NCI-H748 treated with DMSO at 0.1 percent for 48 hours (cell line): ENCODE measurements at places on chromosomes 7 and 10.

DNA sequence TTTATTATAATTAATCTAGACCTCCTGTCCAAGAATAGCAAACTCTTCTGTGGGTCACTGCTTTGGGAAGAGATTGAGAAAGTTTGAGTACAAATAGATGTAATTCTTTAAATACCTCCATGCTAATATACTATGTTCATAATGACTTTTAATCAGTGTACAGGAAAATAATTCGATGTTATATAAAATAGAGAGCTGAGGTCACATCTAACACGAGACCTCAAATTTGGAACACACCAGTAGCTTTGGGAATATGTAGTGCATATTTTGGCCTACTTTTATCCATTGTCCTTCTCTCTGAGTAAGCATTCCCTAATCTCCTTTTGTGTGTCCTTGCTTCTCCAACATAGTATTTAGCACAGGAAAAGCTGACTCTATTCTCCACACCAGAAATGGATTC lies 27.3 kb upstream of the CABCOCO1 start:
- DNase-seq, result no peak

DNA sequence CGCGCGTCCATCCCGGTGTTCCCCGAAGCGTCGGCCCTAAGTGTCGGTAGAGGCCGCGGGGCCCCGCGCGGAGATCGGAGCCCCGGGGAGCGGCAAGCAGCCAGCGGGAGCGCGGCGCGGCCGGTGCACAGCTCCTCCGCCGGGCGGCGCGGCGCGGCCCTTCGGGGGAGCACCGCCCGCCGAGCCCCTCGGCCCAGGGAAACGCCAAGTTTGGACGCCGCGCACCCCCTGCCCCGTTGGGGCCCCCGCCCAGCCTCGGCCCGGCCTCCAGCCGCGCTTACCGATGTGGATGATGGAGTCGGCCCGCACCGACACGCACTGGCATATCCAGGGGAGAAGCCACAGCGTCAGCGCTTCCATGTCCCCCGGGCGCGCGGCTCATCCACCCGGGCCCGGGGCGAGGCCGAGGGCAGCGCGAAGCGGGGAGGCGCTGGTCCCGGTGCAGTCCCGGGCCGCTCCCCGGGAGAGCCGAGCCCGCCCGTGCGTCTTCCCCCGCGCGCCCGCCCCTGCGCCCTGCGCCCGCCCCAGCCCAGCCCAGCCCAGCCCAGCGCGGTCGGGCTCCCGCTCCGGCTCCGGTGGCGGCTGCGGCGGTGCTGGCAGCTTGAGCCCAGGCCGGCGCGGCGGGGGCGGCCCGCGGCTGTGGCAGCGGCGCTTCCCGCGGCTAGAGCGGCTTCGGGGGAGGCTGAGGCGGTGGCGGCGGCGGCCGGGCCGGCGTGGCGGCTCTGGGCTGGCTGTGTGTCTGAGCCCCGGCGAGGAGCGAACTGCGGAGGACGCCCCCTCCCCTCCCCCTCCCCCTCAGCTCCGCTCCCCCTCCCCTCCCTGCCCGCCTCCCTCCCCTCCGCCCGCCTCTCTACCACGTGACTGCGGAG lies at the start of gene GRID1:
Gene GRID1, minus strand, starts transcription at position 763 of the 869 bp plus-strand sequence.
- DNase-seq, result peak; percentile 6

- no peak for DNase-seq
Observed at GRCh38 chr10:7153750-7154149, 257.1 kb downstream of the SFMBT2 start.

GRCh38 chr10:99612167-99612831 lies 7.9 kb downstream of the SLC25A28 start:
- DNase-seq, result peak; percentile 20

GRCh38 chr10:35668865-35669650 lies 27.0 kb upstream of the FZD8 start:
- DNase-seq, result no peak

DNA sequence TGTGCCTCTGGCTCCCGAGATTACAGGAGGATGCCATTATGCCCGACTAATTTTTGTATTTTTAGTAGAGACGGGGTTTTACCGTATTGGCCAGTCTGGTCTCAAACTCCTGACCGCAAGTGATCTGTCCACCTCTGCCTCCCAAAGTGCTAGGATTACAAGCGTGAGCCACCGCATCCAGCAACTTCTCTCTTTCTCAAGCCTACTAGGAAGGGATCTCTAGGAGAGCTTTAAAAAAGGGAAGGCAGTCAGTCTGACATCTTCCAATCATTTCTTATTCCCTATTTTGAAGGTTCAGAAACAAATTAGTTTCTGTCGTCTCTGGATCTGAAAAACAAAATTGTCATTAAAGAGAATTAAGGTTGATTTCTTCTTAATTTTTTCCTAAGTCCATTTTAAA lies 2.5 kb upstream of the TMEM26 start:
- no peak for DNase-seq

DNA sequence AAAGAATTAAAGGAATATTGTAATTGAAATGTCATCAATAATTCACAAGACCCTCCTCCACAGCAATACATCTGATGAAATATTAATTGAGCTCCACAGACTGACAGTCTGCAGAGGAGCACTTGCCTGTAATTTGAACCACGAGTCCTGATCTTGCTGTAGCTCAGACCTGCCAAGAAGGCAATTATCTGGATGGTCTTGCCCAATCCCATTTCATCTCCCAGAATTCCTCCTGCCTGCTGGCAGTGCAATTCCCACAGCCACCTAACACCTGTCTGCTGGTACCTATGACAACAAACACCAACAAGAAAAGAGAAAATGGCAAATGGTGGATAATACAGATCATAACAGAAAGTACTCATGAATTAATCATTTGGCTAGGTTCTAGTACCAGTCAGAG lies 38.5 kb downstream of the ERCC6 start:
- DNase-seq, result peak; percentile 58

- DNase-seq, result no peak
Observed at GRCh38 chr7:5500056-5500776, 76.6 kb upstream of the TNRC18 start.
